ENCODE measurements at places on chromosomes 1 and 21.

GRCh38 chr1:182113879-182114626, 52.5 kb upstream of the ZNF648 start:
- DNase-seq: no peak

GRCh38 chr1:165543532-165544438, at the start of gene LRRC52:
LRRC52 (plus strand) TSS chr1:165544000; CDS start chr1:165544297, 297 bp downstream.
- DNase-seq: no peak

DNA sequence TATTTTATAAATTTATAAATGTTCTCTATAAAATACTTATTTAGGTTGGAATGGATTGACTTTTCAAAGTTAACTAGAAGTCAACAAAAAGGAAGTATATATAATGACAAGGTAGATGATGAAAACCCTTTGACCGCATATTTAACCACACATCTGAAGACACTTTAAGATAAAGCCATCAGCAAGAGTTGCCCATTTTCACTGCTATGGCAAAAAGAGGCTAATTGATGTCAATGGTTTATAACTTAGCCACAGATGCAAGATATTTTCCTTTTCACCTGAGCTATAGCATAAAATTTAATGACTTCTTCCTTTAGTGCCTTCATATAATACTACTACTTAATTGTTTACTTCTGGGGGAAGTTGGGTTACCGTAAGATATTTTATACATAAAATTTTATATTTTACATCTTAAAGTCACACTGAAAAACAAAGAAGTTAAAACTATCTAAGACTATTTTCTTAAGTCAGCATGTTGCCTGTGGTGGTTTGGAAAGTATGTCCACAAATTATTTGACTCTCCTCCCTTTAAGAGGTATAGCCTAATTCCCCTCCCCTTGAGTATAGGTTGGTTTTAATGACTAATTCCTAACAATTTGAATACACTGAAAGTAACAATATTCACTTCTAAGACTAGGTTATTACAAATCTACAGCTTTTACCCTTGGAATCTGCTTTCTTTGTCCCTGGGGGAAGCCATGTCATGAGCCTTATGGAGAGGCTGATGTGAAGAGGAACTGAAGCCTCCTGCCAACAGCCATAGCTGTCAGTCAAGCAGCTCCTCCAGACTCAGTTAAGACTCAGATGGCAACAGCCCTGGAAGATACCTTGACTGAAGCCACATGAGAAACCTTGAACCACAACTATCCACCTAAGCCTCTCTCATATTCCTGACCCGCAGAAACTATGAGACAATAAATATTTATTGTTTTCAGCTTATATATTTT, 40.3 kb upstream of the LRRC8B start:
- DNase-seq: no peak

DNA sequence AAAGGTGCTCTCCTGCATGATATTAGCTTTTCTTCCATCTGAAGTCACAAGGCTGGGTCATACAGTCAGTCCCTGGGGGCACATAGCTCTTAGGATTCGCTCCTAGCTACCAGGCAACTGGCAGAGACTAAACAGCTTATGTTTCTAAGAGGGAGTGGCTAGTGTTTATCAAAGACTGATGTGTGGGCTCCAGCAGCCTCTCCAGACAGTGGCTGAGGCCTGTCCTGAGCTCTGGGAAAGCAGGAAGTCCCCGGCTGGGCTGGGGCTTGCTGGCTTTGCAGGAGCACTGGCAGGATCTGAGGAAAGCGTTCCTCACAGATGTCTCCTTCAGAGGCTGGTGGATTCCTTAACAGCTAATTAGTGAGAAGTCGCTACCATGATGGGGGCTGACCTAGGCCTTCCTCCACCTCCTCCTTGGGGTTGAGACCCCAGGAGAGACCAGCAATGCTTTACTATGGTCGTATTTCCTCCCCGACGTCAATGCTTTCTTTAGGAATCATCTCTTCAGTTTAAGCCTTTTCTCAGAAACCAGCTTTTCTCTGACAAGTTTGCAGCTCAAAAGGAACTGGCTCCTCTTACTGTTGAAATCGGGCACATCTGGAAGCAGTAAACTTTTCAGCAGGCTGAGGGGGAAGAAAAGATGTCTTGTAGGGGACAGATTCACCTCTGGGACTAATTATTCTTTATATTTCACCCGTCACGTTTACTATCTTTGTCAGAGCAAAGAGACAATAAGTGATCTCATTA, 33.5 kb upstream of the HHAT start:
- peak; percentile 90 for DNase-seq

DNA sequence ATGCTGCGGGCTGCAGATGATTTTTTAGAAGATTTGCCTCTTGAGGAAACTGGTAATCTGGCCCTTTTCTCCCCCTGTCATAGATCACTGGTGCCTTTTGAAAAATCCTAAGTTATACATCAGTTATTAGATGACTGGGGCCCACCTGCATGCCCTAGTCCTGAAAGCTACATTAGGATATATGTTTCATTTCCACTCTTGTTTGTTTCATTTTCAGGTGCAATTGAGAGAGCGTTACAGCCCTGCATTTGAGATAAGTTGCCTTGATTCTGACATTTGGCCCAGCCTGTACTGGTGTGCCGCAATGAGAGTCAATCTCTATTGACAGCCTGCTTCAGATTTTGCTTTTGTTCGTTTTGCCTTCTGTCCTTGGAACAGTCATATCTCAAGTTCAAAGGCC, 8.1 kb upstream of the IFI44 start:
- no peak for DNase-seq

GRCh38 chr1:179719272-179719671, 23.8 kb upstream of the FAM163A start:
- DNase-seq: no peak

- no peak for DNase-seq
Observed at GRCh38 chr1:112762541-112763500, 47.7 kb upstream of the PPM1J start.

GRCh38 chr1:239897458-239897857, 194.2 kb upstream of the FMN2 start:
- no peak for DNase-seq

GRCh38 chr1:44408632-44409602, 3.9 kb downstream of the RNF220 start:
- DNase-seq: no peak

DNA sequence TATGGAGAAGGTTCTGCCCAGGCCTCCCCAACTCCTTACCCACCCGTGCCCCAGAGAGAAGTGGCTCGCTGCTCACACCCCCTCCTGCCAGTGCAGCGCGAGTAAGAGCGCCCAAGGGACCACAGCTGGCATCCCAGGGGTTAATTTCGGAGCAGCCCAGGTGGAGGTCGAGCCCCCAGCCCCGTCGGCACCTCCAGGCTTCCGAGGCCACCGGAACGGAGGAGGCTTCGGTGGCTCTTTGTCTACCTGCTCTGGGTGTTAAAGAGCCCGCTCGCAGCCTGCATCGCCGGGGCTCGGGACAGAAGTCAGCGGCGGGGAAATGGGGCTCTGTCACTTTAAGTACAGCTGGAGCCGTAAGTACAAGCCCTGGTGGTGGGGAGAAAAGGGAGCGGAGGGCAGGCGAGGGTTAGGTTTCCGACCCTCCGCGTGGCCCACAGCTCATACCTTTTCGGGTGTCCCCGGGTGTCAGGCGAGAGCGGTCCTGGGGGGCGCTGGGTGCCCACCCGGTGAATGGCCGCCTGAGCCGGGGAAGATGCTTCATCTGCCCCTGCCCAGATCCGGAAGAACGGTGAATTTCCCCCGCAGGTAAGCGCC, 89.4 kb upstream of the IPO9 start:
- DNase-seq: no peak

GRCh38 chr1:205012391-205013140, 30.4 kb upstream of the CNTN2 start:
- no peak for DNase-seq

DNA sequence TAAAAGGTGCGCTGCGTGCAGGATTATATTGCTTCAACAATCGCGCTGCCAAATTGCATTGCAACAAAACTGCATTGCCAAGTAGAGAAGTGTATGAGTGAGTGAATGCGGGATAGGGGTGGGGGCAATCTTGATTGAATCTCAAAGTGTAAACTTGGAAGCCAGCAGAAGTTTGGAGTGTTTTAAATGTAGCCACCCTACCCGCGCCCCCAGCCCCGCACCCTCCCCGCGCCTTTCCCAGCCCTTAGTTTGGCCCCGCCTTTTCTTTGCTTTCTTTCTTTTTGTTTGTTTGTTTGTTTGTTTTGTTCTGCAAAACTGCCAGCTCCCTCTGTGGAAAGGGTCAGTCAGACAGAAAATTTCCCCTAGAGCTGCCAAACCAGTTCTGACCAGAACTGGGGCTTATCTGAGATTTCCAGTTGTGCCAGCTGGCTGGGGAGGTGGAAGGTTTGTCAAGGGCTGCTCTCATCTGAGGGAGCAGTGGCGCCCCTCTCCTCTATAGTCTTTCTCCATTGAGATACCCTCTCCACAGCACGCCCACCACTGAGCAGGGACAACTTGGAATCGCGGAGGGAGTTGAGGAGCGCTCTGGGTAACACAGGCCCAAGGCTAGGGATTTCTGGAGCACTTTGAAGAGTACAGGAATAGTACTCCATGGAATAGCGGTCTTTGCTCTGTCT, 666 bp upstream of the BEND5 start:
- no peak for DNase-seq

DNA sequence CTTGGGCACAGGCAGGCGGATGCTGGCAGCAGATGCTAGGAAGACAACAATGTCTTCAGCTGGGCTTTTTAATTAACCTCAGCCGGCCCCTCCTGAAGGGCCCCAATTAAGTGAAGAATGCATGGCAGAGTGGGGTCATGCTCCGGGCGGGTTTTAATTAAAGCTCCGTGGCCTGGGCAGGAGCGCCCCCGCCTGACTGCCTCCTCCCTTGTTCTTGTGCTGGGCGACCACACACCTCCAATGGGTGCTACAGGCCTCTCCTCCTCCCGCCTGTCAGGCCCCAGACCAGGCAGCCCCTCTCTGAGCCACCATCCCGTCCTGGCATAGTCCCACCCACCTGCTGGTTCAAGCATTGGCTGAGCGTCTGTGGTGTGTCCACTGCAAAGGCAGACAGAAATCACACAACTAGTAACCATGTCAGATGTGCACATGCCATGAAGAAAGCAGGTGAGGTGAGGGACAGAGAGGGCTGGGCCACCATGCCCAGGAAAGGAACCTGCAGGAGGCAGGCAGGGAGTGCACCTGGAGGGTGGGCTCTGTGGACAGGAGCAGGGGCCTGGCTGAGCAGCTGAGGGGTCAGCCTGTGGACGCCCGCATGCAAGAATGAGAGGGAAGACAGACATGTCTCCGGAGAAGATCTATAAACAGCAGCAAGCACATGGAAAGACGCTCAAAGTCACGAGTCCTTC, 8.5 kb upstream of the ARF1 start:
- DNase-seq: no peak

GRCh38 chr1:232474826-232475225, 155.1 kb downstream of the SIPA1L2 start:
- no peak for DNase-seq

- no peak for DNase-seq
Observed at GRCh38 chr1:53180226-53180625, 16.4 kb upstream of the CPT2 start.

DNA sequence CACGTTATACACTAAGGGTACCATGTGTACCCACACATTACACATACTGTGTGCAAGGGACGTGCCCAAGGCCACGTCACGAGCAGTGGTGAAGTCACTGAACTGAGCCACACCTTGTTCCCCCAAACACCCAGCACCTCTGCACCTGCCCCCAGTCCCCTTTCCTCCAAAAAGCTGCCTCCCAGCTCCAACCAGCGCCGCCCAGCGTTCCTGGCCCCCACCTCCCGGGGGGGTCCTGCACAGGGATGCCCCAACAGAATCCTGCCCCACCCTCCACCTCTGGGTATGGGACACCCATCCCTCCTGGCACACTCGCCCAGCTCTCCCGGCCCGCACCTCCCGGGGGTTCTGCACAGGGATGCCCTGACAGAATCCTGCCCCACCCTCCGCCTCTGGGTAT, 54.1 kb downstream of the CHD5 start:
- no peak for DNase-seq

DNA sequence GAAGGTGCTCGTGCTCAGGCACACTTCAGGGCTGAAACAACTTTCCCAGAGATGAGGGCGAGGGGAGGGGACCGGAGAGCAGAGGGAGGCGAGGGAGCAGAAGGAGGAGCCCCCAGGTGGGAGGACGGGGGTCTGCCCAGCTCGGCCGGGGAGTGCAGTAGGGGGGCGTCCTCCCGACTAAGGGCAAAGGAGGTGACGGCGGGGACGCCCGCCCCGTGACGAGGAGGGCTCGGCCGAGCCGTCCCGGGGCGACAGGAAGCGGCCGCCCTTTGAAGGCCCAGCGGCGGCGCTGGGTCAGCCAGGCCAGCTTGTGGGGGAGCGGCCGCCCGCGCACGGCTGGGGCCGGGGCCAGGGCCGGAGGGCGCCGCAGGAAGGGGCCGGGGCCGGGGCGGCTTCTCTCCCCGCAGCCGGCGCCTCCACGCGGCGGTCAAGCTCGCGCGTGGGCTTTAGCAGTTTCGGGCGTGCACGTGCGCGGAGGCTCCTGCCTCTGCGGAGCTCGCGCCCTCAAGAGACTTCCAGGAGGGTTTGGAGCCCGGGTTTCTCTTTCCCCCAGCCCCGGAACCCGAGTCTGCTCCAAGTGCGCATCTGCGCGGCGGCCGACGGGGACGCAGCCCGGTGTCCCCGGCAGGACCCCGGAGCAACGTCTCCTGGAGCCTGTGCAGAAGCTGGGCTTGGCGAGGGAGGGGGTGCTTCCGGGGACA, 100.8 kb upstream of the SLC45A1 start:
- DNase-seq: no peak

DNA sequence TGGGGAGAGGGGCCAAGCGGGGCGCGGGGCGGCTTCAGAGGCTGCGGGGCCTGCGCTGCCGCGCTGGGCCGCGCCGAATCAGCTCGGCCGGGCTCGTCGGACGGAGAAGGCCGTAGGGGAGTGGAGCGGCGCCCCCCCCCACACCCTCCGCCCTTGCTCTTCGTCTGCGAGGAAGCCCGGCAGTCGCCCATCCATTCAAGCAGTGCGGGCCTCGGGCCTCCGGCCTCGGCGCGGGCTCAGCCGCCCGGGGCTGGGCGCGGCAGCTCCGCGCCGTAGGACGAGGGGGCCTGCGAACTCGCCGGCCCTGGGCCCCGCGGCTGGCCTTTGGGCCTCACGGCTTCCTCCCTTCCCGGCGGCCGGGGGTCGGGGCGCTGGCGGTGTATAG, 564 bp downstream of the CTPS1 start:
- no peak for DNase-seq

GRCh38 chr21:15947677-15948076, 217.9 kb downstream of the USP25 start:
- no peak for DNase-seq

DNA sequence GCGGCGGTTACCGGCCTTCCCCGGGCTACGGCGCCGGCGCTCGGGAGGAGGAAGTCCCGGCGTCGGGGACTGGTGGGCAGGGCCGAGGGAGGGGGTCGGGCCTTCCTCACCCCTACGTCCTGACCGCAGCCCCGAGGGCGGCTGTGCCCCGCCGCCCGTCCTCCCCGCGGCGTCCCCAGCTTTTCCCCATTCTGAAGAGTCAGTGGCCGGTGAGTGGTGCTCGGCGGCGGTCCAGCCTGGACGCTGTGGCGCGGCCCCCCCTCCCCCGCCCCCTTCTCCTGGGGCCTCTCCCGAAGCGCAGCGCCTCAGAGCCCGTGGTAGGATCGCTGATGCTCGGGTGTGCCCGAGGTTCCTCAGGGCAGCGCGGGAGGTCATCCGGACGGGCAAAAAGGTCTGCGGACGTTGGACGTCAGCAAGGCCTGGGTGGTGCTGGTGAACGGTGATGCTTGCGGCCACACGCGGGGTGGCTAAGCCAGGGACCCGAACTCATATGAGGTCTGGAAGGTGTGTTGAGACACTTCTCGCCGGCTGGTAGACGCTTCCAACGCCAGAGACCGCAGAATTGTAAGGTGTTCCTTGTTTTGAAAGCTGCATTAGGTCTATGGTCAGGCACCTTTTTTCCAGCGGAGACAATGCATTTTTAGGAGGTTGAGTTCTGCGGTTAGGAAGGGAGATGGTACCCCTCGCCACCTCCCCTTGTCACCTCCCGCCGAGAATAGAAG, 725 bp downstream of the SLC25A33 start:
- DNase-seq: peak; percentile 85

GRCh38 chr1:157380523-157380922, 171.8 kb downstream of the FCRL5 start:
- no peak for DNase-seq

Measured in osteocyte (in vitro differentiated cells).